ENCODE measurements at places on chromosomes 12 and 14.
A peak's percentile ranks its signal among the peaks of the same experiment; 100 is the strongest.

GRCh38 chr14:67815573-67816225 lies 691 bp downstream of the ZFYVE26 start:
- DNase-seq = no peak

DNA sequence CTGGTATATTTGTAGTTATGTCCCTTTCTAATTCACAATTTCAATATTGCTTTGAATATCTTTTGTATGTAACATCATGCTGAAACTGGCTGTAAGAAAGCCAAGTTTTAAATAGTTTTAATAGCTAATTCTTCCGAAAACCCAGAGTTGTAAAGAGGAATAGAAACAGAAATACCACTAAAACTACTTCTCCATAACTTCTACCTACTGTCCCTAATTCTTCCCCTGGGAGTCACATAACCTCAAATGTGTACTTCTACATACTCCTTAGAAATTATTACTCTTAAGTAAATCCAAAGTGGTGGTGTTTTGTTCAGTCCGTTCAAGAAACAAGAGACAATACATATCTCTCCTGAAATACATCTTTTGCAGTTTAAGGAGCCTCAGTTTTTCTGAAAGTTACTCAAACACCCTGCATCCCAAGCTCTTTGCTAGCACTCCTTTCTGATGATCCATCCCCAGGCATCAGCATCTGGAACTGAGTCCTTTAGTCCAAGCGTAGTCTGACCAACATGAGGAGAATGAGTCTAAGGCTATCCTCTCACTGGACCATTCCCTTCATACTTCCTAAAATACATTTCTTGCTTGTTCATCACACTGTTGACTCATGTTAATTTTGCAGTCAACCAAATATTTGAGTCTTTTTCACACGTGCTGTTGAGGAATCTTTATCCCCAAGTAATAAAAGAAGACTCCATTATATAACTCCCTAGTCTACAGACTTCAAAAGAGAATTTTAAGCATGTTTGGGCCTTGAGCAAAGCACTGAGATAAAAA lies 214.3 kb upstream of the NUDT4 start:
- DNase-seq = no peak

DNA sequence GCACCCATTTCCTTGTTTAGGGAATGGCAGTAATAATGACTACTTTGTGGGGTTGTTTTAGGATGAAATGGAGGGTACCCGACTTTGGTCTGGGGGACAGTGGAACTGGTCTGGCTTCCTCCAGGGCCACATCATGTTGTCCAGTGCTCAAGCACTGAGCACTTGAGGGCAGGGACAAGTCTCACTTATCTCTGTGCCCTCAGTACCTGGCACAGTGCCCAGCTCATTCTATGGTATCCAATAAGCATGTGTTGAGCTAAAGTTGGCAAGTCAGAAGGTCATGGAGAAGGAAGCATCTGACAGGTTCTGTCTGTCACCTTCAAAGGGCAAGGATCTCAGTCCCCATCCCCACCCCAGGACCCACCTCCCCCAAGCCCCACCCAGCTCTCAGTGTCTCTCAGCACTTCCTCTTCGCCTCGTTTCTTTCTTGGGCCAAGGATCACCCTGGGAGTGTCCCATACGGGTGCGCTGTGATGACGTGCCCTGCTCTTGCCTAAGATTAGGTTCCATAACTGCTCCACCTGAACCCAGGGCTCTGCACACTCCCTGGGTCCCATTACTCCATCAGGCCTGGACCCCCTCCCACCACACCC lies 24.3 kb upstream of the TMEM106C start:
- DNase-seq = no peak

DNA sequence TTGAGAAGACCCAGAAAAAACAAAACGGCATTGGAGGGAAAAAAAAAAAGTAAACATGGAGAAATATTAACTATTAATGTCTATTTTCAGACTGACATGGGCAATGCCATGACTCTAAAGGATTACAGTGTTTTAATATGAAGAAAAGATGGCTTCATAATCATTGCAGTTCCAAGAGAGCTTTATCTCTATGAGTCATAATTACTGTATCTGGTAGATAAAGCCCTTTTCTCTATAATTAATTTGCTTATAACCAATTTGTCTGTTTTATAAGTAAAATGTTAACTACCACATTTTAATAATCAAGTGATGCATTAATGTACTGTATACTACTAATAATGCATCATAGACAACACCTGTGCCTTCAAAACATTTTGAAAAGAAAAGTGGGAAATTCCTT lies 59.7 kb downstream of the CLIP1 start:
- no peak for DNase-seq

DNA sequence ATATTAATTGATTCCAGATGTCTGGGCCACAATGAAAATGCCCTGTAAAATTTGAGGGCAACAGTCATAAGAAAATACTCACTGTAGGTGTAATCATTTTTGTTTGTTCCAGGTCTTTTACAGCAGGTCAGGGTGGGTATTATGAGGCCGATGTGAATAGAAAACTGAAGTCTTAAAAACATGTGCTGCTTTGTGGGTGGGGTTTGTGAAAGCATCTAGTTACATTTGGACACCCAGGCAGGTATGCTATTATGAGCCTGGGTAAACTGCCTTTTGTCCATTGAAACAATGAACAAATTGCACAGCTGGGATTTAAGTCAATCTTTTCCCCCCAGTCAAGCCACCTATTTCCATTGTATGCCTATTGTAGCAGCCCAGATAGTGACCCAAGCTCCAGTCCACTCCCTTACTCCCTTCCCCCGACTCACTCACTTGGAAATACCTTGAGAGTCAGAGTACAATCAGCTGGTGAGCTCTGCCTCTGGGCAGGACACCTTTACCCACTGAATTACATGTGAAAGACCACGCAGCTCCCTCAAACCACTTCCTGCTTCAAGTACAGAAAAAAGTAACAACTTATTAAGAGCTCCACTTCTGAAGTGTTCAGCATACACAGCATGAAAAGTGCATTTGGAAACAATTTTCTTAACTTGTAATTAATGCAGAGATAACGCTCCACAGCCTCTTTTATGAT lies 1.8 kb downstream of the IGF1 start:
- DNase-seq = peak; percentile 11

DNA sequence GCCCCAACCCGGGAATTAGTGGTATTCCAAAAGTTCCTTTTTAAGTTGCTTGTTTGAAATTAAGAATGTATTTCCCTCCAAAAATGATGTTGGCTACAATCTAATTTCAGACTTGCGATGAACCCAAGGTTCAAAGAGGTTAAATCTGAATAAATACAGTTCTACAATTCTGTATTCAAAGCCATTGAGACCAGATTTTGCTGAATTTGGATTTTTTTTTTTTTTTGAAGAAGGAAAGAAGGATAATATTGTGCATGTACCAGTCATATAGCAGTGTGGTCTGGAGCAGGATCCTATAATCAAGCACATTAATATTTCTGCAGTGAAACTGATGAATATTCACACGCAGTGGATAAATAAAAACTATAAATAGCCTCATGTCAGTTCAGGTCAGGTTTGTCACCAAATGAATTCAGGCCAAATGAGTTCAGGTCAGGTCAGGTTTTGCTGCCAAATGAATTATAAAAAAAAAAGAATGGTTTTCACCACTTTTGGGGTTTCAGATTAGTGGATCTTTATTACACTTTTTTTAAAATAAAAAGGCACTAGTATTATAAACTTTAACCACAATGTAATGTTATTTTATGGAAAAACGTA lies 69.5 kb downstream of the CRADD start:
- DNase-seq = no peak

- no peak for DNase-seq
Observed at GRCh38 chr12:86521870-86522269, 265.7 kb upstream of the MGAT4C start.

DNA sequence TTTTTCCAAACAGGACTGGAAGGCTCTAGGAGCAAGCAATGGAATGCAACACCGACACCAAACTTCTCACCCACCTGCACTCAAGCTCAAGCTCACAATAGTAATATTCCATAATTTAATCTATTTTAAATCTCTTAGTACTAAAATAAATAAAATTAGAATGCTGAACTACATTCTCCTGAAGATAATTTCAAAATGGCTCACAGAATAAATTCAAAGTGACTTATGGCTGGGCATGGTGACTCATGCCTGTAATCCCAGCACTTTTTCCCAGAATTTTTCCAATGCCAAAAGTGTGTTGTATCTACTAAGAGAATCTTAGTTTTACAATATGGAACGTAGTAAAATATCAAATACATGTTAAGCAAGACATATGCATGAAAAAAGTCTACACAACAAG lies 31.5 kb downstream of the DUSP16 start:
- DNase-seq = no peak

DNA sequence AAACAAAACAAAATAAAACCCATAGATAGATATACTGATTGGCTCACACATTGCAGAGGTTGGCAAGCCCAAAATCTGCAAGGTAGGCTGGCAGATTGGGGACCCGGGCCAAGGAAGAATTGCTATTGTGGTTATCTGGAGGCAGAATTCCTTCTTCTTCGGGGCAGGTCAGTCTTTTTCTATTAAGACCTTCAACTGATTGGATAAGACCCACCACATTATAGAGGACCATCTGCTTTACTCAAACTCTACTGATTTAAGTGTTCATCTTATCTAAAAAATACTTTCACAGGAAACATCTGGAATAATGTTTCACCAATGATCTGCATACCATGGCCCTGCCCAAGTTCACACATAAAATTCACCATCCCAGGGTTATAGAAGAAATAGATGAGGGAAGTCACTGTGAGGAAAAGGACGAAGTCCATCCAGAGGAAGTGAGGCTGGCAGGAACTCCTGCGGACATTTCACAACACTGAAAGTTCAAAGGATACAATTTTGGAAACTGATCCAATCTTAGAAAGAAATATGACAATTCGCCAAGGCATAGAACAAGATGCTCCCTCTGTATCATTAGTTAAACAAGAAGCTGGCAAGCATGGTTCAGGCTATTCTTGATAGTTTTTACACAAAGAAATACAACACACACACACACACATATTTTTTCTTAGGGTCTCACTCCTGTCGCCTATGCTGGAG lies 127.6 kb upstream of the MED13L start:
- no peak for DNase-seq

- DNase-seq = no peak
Observed at GRCh38 chr12:13801543-13801942, 179.9 kb downstream of the GRIN2B start.

GRCh38 chr12:93705237-93705636 lies 28.1 kb downstream of the CRADD start:
- DNase-seq = no peak

GRCh38 chr14:90796329-90796728 lies 19.9 kb downstream of the TTC7B start:
- DNase-seq = no peak

GRCh38 chr12:90896821-90897220 lies 58.2 kb downstream of the CCER1 start:
- no peak for DNase-seq

DNA sequence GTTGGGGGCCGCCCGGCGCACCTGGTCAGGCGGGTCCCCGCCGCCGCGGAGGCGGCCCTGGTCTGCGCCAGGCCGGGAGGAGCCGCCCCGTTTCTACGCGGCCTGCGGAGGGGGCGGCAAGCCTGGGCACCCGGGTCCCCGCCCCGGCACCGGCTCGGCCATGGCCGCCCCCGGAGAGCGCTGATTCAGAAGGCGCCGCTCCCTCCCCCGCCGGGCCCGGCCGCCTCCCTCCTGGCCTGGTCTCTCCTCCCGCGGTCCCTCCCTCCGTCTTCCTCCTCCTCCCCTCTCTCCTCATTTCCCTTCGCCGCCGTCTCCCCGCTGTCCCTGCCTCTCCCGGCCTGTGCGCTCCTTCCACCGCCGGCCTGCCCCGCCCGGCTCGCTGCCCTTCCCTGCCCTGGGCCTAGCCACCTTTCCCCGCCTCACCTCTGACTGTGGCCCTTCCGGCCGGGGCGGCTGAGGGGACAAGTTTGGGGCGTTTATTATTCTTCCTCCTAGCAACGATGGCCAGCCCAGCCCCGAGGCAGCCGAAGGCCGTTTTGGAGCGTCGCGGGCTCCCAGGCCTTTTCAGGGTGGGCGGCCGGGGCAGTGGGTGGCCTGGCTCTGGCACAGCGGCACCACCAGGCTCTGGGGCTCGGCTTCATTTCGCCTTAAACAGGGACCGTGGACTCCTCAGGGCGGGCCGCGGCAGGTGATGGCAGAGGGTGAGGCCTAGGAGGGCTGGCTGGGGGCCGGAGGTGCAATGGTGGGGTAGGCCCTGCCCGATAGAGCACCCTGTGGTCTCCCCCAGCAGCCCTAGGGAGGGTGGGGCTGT lies 768 bp downstream of the CEP170B start:
- DNase-seq = no peak

- DNase-seq = no peak
Observed at GRCh38 chr12:54415221-54415929, 3.7 kb downstream of the ITGA5 start.

DNA sequence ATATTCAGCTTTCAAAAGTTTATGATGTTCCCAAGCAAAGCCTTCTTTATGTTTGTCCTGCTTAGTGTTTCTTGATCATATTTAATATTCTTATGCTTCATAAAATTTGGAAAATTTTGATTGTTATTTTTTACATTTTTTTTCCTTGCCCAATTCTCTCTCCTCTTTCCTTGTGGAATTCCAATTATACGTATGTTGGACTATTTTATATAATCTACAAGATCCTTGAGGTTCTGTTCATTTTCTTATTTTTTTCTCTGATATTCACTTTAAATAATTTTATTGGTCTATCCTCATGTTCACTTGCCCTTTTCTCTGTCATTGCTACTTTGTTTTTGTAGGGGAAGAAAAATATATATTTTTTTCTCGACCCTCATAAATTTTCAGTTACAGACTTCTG lies 167.7 kb downstream of the DYRK2 start:
- no peak for DNase-seq

- no peak for DNase-seq
Observed at GRCh38 chr12:79114896-79115295, 250.3 kb downstream of the SYT1 start.

DNA sequence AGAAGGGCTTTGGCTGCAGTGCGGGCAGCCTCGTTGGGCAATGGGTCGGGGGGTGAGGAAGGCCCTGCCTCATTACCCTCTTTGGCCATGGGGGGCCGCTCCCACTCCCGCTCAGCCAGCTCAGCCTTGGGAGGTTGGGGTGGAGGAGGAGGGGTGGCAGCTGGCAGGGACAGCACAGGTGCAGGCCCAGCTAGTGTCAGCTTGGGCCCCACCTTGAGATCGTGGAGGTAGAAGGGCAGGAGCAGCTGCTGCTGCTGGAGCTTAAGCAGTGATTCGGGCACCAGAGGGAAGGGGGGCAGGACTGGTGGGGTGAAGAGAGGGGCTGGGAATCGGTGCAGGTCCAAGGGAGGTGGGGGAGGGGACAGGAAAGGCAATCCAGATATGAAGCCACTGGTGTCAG lies 26.0 kb downstream of the ZFHX2 start:
- DNase-seq = no peak

GRCh38 chr14:30256627-30257026 lies 302.3 kb upstream of the G2E3 start:
- DNase-seq = no peak

- DNase-seq = no peak
Observed at GRCh38 chr12:64950711-64951298, 126.4 kb downstream of the TBC1D30 start.
